ENCODE measurements at places on chromosomes 5 and 9. TPM values are rescaled to one million over a fixed set of nuclear protein-coding genes. Genes with fewer than 3 reads are reported as not detected.
A peak's percentile ranks its signal among the peaks of the same experiment; 100 is the strongest.

DNA sequence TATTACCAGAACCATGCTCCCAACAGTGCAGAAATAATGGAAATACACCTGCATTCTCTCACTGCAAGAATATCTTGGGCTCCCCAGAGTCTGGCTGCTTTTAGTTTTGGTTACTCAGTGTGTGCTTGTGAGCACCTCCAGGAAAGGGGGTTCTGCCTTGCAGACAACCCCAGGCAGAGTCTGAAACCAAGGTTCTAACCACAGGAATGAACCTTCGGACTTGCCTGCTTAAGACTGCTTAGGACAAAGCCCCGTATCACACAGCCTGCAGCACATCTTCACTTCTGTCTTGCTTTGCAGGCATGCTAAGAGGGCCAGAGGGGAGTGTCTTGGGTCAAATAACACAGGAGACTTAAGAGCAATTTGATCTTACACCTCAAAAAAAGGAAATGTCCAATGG lies 94.8 kb upstream of the SPATA31C2 start:
- no peak for DNase-seq
- no peak overlapping the region for H3K4me3 ChIP-seq
- no peaks in the 10 kb centered on the region for H3K4me1 ChIP-seq
- H3K27ac ChIP-seq, result no peak overlapping the region

- no peak overlapping the region for H3K27ac ChIP-seq
- no peak for DNase-seq
- H3K4me1 ChIP-seq, result no peaks in the 10 kb centered on the region
- H3K4me3 ChIP-seq, result no peak overlapping the region
- H3K27me3 ChIP-seq, result no peaks in the 10 kb centered on the region
These were observed 739.5 kb upstream of the GRAMD2B start for GRCh38 chr5:125683669-125684068.

DNA sequence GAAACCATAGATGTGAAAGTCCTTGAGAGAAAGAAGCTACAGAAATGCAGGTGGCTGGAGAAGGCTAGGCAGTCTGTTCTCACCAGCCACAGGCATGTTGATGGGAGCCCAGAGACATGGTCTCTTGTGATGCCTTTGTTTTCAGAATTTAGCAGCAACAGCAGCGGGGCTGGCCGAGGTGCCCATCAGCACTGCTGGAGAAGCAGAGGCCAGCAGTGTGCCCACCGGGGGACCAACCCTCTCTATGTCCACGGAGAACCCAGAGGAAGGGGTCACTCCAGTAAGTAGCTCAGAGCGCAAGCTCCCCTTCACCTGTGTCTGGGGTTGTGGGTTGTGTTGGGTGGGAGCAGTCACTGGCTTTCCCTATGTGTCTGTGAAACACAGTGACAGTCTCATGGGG lies 59.6 kb downstream of the COL15A1 start:
- DNase-seq, result no peak
- H3K4me1 ChIP-seq, result peaks cover 7% of the 10 kb centered on the region
- no peak overlapping the region for H3K4me3 ChIP-seq
- H3K27me3 ChIP-seq, result no peaks in the 10 kb centered on the region

- no peak overlapping the region for H3K27ac ChIP-seq
- H3K36me3 ChIP-seq, result no peaks in the 10 kb centered on the region
- peak; percentile 80 for DNase-seq
- H3K27me3 ChIP-seq, result no peaks in the 10 kb centered on the region
These were observed 1728.3 kb upstream of the CDH9 start for GRCh38 chr5:28766565-28767158.

DNA sequence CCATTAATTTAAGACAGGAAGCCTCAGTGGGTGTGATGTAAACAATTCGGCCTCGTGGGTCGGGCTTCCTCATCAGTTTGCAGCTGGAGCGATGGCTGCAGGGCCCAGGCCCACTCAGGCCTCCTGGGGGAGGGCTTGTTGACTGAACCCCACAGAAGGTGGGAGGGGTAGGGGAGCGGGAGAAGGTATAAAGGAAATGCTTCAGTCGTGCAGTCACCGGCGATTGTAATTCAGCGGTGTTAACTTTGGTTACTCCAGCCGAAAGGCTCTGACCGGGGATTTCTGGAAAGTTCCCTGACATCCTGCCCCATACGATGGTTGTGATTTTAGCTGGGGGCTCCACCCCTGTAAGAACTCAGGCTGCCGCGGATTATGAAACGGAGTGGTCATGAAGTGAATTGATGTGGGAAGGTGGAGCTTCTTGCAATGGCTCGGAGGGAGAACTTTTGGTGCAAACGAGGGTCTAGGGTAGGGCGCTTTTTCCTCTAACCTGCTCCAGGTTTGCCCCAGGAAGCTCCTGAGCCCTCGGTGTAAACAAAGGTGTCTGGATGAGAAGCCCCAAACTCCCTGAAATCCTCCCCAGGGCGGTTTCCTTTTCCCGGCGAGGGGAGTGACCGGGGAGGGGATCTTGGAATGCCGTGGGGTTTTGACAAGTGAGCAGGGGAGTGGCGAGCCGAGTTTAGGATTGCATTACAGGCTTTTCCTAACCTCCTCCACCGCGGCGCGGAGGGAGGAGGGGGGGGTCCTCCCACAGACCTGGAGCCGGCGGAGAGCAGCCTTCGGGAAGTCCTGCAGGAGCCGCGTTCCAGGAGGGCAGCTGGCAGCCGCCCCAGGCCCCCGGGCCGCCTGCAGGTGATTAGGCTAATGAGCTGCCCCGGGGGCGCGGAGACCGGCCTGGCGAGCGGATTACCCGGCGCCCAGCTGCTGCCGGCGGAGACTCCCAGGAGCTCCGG lies 215.5 kb downstream of the PDZD2 start:
- DNase-seq, result peak; percentile 88
- H3K27me3 ChIP-seq, result no peaks in the 10 kb centered on the region
- no peaks in the 10 kb centered on the region for H3K4me1 ChIP-seq
- peak overlapping the region; percentile 77 for H3K4me3 ChIP-seq

GRCh38 chr5:160398806-160399205 lies 1.0 kb downstream of the FAM200C start:
- H3K27ac ChIP-seq, result no peak overlapping the region
- DNase-seq, result no peak

- no peaks in the 10 kb centered on the region for H3K36me3 ChIP-seq
- H3K4me1 ChIP-seq, result no peaks in the 10 kb centered on the region
- no peak for DNase-seq
- H3K27me3 ChIP-seq, result no peaks in the 10 kb centered on the region
- no peak overlapping the region for H3K4me3 ChIP-seq
These were observed 20.5 kb downstream of the RANBP17 start for GRCh38 chr5:170882345-170882744.

DNA sequence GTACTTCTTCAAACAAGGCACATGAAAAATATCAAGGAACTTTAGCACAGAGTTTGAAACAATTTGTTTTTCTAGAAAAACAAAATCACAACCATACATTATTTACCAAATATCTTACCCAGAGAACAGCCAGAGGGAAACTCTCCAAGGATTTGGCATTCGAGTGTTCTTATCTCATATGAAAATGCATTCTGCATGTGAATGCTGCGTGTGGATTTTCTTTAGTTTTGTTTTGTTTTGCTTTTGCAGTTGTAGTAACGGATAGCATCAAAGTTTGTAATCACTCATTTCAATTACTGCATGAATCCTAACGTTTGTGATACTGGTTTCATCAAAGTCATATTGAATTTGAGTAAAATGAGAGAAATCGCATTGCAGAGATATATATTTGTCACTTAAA lies 28.0 kb downstream of the ADAMTSL1 start:
- no peak for DNase-seq
- H3K27ac ChIP-seq, result no peak overlapping the region
- H3K36me3 ChIP-seq, result no peaks in the 10 kb centered on the region
- H3K27me3 ChIP-seq, result no peaks in the 10 kb centered on the region
- H3K4me3 ChIP-seq, result no peak overlapping the region
- no peaks in the 10 kb centered on the region for H3K4me1 ChIP-seq

PTGDS gene
- 236 TPM for total RNA-seq

GRCh38 chr5:127536687-127537086 lies 19.2 kb downstream of the PRRC1 start:
- no peaks in the 10 kb centered on the region for H3K4me1 ChIP-seq
- H3K36me3 ChIP-seq, result peaks cover 41% of the 10 kb centered on the region
- H3K27me3 ChIP-seq, result no peaks in the 10 kb centered on the region
- H3K4me3 ChIP-seq, result no peak overlapping the region
- no peak overlapping the region for H3K27ac ChIP-seq
- DNase-seq, result no peak

DNA sequence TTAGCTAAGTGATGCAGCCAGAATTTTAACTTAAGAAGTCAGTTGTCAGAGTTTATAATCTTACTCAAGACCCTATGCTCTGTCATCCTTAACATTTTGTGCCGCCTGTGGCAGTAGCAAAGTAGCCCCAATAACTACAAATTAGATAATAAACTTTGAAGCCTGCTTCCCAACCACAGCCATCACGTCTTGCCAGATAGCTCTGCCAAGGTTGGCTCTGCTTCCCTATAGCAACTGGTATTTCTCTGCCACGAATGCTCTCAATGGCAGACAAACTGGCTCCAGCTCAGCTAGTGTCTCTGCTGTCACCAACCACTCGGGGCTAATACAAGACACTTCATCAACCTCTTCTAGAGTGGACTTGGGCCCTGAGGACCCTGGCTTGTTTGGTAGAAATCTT lies 576.1 kb downstream of the CDH12 start:
- no peak for DNase-seq
- H3K27me3 ChIP-seq, result no peaks in the 10 kb centered on the region
- H3K4me3 ChIP-seq, result no peak overlapping the region
- H3K4me1 ChIP-seq, result no peaks in the 10 kb centered on the region
- H3K36me3 ChIP-seq, result no peaks in the 10 kb centered on the region
- H3K27ac ChIP-seq, result no peak overlapping the region

Measured in kidney (tissue), 22 donors.